ENCODE measurements at places on chromosomes 1 and 21.

DNA sequence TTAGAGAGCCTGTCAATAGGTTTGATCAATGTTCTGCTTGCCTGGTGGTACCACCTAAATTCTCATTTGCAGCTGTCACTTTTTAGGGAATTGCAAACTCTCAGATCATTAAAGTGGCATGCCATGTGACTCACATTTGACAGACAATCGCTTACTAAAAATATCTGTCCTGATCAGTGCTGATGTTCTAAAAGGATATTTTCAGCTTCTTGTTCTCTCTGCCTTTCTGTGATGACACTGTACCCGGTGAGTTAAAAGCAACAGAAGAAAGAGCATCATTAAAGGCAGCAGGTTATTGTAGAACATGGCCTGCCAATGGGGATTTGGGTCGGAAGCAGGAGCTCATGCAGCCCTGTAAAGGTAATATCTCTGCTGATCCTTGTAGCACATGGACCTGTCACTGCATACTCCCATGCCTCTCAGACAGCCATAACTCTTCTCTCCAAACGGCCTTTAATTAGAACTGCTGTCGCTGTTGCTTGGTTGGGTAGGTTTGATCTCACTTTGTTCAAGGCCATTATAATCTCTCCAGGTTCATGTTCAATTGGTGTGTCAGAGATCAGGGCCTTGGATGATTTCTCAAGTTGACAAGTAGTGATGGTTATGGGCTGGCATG, 441.3 kb upstream of the DEPDC1 start:
- no peak for DNase-seq

- no peak for DNase-seq
These were observed 194.7 kb downstream of the BARHL2 start for GRCh38 chr1:90522432-90522831.

GRCh38 chr1:30382496-30382895, 340.9 kb downstream of the MATN1 start:
- DNase-seq: no peak

DNA sequence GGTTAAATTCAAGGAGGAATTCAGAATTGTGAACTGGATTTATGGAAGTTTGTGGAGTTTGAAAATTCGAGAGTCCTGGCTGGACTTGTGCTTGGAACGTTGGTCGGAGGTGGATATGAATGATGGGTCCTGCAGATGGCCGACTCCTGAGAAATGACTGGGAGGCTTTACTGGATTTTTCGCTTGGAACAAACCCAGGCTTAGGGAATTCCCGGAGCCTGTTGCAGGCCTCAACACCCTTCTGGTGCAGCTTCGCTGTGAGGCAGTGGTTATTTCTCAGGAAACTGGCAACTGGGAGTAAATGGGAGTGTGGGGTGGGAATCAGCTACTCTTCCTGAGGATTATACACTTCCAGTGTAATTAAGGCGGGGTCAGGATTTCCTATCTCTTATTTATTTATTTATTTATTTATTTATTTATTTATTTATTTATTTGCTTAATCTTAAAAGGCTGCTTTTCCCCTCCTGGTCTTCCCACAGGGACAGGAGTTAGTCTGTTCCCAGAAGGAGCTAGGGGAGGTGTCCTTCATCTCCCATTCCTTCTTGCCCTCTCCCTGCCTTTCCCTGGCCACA, 21.1 kb downstream of the MAPKAPK2 start:
- no peak for DNase-seq

- no peak for DNase-seq
These were observed 12.5 kb upstream of the DISP3 start for GRCh38 chr1:11466416-11466815.

- no peak for DNase-seq
These were observed 40.4 kb upstream of the KCNH1 start for GRCh38 chr1:211174375-211174774.

DNA sequence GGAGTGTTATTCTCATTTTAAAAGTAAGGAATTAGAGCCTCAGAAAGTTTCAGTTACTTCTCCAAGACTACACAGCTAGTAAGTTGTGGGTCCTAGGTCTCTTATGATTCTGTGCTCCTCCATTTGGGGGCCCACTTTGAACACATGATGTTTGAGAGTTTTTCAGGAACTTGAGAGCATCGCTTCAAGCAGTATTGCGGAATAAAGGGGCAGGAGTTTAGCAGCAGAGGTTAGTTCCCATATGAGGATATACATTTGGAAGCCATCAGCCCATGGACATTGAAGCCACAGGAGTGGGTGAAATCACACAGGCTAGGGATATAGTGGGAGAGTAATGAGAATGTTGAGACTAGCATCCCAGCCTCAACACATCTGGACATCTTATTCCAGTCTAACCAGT, 143.2 kb downstream of the RASAL2 start:
- DNase-seq: no peak

DNA sequence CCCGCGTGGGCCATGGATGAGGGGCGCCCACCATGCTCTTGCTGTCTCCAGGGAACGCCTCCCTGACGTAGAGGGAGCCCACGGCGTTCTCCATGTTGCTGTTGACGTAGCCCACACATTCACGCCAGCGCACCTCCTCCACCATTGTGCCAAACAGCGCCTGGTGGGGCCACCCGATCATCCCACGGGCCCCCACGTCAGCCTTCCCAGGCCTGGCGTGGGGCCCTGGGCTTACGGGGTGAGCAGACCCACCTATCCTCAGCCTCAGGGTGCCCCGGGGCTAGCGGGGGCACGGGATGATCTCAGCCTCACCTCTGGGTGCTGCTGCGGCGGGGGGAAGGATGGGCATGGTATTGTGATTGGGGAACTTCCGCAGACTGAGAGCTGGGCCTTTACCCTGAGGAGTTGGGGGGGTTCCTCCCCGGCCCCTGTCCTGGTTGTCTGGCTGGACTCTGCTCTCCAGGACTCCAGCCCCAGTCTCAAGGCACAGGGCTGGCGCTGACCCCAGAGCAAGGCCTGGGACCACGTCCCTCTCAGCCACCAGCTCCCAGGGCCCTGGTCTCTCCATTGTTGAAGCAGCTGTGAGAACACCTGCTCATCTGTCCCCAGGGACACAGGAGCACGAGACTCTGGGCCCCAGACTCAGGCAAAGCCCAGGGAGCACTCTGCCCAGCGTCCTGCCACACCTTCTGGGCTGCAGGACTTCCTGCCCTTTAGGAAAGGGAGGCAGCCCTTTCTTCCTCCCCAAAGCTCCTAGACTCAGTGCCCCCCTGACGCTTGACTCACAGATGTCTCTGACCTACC, 10.2 kb downstream of the PRXL2B start:
- no peak for DNase-seq

DNA sequence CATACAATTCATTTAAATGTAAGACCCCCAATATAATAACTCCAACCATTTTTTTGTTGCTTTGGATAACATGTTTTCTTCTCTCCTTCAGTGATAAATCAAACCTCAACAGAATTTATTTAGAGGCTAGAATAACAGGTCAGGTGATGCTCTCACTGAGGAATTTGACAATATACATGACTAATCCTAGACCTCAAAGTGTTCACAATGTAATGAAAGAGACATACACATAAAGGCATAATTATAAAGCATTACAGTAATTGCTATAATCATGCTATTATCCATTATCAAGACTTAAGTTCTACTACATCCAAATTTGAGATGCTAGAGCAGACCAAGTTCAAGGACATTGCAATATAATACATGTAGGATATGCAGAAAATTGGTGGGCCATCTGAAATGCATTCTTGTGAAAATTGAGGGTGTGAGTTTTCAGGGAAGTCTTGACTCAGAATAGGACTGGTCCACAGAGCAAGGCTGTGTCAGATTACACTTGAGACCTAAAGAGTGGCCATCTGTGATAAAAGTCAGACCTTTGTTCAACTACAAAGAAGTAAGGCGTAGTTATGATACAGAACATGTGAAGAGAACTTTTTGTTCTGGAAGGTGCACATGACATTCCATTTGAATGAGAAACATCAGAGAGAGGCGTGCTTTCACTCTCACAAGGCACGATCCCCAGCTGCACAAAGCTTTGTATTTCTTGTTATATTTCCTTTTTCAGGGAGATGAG, 45.5 kb downstream of the UTP25 start:
- no peak for DNase-seq

- DNase-seq: no peak
These were observed 36.9 kb downstream of the SLC2A1 start for GRCh38 chr1:42921769-42922168.

Data from CD4-positive, alpha-beta T cell treated with Interleukin-1 beta for 1 hour (primary cell).